Stimulated activated memory B cell treated with anti-CD40 and anti-IgM and Interleukin-4, amounts not matched to agents 10 μg/mL and 1 μg/mL and 100 μg/mL, for 72 hours (primary cell): ENCODE measurements at places on chromosomes 13 and 19.

GRCh38 chr13:21115231-21115630 is 53.8 kb upstream of the LATS2 start:
- ATAC-seq: no peak

- ATAC-seq: no peak
Measured at GRCh38 chr19:41431426-41432386, 4.5 kb upstream of the B3GNT8 start.

DNA sequence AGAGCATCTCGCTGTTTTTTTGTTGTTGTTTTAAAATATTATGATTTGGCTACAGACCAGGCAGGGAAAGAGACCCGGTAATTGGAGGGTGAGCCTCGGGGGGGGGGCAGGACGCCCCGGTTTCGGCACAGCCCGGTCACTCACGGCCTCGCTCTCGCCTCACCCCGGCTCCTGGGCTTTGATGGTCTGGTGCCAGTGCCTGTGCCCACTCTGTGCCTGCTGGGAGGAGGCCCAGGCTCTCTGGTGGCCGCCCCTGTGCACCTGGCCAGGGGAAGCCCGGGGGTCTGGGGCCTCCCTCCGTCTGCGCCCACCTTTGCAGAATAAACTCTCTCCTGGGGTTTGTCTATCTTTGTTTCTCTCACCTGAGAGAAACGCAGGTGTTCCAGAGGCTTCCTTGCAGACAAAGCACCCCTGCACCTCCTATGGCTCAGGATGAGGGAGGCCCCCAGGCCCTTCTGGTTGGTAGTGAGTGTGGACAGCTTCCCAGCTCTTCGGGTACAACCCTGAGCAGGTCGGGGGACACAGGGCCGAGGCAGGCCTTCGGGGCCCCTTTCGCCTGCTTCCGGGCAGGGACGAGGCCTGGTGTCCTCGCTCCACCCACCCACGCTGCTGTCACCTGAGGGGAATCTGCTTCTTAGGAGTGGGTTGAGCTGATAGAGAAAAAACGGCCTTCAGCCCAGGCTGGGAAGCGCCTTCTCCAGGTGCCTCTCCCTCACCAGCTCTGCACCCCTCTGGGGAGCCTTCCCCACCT is 183.3 kb downstream of the KDM4B start:
- no peak for ATAC-seq

DNA sequence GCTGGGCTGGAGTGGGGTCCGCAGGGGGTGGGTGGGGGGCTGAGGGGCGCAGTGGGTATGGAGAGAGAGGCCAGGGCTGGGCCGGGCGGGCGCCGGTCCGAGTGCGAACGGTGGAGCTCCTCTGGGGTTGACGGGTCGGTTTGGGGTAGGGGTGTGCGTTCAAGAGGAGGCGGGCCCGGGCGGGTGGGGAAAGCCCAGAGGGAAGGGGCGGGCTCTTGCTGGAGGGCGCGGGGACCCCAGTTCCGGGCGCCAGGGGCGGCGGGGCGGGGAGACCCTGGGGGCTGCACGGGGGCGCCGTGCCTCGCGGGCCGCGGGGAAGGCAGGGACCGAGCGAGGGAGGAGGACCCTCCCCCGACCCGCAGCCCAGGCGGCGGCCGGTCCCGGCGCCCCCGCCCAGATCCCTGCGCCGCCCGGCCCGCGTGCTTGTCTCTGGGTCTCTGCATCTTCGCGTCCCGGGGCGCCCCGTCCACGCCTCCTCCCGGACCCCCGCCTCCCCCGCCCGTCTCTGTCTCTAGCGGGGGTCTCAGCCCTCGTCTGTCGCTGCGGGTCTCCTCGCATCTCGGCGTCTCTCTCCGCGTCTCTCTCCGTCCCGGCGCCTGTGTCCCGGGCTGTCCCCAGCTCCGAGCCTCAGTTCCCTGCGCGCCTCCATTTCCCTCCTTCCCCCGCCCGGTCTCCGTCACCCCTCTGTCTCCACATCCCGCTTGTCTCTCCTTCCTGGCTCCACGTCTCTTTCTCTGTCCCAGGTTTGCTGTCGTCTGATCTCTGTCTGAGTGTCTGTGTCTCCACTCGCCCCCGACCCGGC is 8.3 kb upstream of the SHISA7 start:
- peak; percentile 55 for ATAC-seq

- ATAC-seq: no peak
Measured at GRCh38 chr19:11263726-11264125, 1.4 kb upstream of the DOCK6 start.

DNA sequence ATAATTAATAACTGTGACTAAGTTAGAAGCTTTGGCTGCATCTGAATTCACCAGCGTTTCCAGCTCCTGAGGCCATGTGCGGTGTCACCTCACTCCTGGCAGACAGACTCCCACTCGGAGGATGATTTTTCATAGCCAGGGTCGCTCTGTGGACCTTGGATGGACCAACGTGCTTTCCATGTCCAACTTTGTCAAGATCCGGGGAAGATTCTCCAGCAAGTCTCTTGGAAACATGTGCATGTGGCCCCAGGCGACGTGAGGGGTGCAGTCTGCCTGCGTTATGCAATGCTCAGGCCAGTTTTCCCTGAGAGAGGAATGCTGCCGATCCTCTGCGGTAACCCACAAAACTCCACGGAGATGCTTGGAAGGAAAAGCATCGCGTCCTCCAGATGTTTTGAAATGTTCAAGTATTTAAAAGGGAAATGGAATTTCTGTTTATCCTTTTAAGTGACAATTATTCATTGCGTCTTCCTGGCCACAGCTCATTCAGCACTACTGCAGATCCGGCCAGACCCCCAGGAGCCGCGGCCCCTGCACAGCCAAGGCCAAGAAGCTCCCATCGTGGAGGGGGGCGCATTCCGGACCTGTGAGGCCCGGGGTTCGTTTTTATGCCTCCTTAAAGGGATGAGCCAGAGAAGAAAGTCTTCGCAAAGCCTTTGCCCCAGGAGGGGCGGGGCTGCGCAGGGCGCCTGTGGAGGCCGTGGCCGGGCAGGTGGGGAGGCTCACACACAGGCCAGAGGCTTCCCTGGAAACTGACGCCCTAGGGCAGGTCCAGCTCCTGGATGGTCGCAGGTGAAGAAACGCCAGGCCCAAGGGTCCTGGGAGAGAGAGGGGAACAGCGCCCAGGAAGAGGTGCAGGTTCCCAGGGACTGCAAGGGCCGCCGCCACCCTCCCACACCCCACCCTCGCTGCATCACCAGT is 46.0 kb downstream of the C13orf46 start:
- peak; percentile 13 for ATAC-seq

DNA sequence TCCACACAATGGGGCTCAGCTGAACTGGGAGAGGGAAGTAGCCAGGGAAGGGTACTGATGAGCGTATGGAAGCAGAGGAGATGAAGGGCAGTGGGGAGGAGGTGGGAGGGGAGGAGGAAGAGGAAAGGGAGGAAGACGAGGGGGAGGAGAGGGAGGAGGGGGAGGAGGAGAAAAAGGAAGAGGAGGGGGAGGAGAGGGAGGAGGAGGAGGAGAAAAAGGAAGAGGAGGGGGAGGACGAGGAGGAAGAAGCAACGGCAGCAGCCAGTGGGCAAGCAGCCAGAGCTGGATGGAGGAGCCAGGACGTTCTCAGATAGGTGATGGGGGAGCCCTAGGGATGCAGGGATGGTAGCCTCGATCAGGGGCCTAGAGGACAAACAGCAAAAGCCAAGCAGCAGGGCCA is 5.6 kb downstream of the CERS4 start:
- ATAC-seq: no peak

DNA sequence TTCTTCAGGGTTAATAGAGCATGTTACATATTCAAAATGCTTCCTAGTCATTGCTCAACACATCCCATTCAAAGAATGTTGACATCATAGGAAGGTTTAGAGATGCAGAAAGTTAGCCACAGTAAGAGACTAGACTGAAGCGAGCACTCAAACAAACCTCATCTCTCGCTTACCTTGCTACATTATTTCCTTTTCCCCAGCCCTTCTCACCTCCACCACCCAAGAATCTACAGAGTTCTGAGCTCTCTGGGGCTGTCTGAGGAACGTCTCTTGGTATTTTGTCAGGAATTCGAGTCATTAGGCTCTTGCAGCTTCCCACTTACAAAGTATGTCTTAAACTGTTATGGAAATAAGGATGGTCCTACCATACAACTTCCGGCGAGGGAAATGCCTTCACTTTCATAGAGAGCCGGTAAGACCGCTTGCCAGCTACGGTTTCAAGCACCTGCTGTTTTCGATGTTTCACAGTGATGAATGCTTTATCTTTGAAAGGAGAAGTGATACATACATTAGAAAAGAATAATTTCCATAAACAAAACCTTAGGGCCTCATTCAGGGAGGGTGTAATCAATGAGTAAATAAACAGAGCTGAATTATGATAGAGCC is 65.1 kb downstream of the FLT1 start:
- peak; percentile 97 for ATAC-seq

DNA sequence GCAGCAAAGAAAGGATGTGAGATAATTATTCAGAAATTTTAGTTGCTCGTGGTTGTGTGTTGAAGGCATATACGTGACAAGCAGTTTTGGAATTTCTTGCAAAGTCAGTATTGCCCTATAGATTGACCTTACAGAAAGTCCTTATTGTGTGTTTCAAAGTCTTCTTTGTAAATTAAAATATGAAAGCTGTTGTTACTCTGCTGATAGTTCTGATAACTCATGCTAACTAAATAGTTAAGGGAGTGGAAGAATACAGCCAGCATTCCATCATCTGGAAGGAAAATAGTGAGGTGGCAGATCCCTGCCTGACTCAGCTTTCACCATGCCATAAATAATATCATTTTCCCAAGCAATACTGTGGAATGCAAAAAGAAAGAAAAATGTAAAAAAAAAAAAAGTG is 27.2 kb downstream of the WASF3 start:
- ATAC-seq: no peak

- no peak for ATAC-seq
Measured at GRCh38 chr13:44759384-44760360, 183.5 kb upstream of the TSC22D1 start.

GRCh38 chr13:81395368-81395767 is 1054.4 kb upstream of the SPRY2 start:
- no peak for ATAC-seq

DNA sequence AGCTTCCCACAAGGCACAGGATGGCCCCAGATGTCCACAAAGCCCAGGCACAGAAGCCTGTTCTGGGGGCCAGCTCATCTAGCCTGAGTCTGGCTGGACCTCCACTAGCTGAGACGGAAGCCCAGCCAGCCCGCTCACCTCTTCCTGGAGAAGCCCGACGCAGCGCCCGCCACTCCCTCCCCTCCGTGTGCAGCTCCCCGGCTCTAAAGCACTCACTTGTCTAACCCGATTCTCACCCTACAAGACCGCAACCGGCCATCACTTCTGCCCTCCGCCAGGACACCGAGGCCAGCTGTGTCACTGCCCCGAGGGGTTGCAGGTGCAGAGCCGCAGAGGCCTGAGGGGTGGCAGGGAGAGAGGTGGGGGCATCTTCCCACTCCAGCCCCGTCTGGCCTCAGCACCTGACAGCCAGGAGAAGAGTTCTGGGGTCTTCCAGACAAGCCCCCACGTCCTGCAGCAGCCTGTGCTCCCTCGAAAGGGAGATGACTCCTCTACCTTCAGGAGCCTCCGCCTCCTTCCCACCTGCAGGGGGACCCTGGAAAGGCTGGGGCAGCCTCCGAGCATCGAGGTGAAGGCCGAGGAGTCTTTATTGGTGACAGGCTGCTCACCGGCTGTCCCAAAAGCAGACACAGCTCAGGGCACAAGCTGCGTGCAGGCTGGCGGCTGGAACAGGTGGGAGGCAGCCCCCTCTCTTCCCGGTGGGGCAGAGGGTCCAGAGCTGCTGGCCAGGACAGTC is 5.9 kb upstream of the DIRAS1 start:
- ATAC-seq: peak; percentile 32

DNA sequence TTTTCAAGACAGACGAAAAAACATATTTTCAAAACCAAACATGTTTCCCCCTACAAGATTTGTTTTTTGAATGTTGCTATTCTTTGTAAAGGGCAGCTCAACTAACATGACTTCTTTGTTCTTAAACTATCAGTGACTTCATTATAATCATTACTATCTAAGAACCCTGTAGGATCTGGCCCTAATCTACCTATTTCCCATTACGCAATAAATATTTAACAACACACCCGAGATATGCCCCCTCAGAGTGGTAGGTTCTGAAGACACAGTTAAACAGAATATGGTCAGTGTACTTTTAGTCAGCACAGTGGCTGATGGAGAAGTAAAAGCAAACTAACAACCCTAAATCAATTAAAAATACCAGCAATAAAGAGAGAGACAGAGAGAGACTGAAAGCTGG is 186.9 kb downstream of the DIAPH3 start:
- ATAC-seq: no peak

DNA sequence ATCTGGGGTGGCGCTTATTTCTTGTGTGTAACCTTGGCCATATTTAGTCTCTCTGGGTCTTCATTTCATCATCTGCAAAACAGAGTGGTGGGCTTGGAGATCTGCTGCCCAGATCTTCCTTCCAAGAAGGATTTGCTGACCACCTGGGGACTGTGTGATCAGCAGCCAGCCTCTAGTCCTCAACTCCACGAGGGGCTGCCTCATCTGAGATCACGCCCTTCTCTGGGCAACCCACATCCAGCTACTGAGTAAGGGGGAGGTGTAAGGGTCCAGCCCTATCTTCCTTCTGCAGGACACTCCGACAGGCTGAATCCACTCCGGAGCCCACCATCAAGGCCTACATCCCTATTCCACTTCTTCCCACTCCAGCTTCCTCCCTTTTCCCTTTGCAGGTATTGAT is 57.9 kb downstream of the CHST8 start:
- no peak for ATAC-seq

DNA sequence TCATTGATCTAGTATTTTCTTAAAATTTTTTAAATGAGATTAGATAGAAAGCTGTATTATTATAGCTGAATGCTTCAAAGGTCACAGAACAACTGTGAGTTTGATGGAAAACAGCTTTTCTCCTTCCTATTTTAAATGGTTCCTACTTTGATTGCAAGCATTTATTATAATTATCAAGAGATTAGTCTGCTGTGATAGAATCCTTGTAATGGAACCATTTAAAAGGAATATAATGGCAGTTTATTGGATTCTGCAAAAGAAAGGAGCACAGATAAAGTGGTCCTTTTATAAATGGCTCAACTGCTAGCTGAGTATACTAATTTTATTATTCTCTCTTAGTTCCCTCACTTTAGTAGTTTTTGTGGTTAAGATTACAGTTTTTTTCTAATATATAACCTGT is 87.0 kb downstream of the MAB21L1 start:
- ATAC-seq: no peak

GRCh38 chr19:16381756-16382401 is 57.3 kb downstream of the KLF2 start:
- no peak for ATAC-seq

- ATAC-seq: no peak
Measured at GRCh38 chr19:57829316-57829715, 783 bp upstream of the ZNF587B start.

DNA sequence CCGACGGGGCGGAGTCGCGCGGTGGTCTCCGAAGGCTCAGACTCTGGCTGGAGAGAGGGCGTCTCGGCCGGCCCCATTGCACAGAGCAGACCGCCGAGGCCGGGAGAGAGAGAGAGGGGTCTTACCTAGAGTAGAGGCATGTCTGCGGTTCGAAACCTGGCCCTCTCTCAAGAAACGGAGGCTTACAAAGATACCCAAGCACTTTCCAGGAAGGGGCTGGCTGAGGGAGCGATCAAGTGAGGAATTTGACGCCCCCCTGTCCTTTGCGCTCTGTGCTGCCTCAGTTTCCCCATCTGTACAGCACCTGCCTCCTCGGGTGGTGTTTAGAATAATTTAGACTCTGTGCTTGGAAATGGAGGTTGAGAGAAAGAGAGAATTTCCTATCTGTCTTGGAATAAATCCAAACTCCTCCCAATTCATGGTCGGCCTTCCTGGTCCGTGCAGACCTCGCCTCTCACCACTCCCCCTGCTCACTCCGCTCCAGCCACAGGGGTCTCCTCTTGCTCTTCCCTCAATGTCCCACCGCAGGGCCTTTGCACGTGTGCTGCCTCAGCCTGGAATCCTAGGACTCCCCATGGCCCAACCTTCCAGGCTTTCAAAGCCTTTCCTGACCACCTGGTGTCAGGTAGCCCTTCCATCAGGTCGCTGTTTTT is 658 bp upstream of the ISOC2 start:
- no peak for ATAC-seq
